Stimulated activated CD8-positive, alpha-beta memory T cell treated with anti-CD3 and anti-CD28 coated beads, Interleukin-4, amount 100 ng/mL, for 4 hours (primary cell): ENCODE measurements at places on chromosomes 1 and 21.

DNA sequence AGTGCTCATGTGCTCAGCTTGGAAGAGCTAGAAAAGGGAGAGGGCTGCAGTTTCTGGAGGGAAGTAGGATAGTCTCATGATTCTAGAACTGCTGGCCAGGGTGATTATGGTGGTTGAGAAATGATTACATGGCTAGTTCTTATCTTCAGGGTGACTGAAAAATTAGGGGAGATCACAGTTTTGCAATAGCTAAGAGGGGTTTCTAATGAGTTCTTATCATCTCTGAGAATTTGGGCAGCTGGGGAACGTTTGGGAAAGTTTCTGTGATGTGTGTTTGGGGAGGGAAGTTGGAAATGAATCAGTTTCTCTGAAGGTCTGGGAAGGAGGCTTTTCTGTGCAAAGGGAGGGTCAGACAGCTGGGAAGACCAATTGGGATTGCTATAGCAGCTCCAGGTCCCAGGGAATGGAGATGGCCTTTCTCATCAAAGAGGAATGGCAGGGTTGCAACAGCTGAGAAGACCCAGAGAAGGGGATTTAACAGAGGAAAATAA lies 7.6 kb upstream of the RHOU start:
- no peak for DNase-seq

GRCh38 chr1:203590603-203591002 lies 36.0 kb upstream of the ATP2B4 start:
- no peak for DNase-seq

- no peak for DNase-seq
Measured at GRCh38 chr1:77762072-77762476, 2.4 kb upstream of the USP33 start.

DNA sequence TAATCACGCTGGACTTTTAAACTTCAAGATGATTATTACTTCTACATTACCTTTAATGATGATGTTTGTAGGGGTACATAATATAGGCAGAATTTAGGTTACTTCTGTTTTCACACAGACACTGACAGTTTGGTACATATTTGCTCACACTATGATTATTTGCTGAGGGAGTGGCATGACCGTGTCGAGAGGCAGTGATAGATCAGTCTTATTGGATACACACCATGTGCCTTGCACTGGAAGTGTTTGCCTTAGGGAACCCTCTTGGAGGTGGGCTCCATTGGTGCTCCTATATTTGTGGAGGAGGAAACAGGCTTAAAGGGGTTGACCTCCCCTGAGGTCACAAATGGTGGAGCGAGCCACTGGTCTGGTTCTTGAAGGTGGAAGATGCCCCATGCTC lies 132.1 kb downstream of the PRDM2 start:
- DNase-seq: no peak

DNA sequence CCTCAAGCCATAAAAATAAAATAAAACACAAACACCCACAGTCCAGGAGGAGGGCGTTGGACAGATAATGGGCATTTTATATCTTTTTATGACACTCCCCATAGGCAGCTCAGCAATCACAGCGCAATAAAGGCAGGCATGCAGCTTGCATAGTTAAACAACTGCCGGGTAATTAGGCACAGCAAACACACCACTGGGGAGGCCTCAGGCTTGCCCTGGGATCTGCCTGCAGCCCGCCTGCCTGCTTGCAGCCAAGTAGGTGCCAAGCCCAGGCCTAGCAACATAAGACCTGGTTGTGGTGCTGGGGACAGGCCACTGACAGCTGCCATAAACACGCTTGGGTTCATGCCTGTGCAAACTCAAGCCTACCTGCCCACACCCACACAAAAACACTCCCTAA lies 54.2 kb downstream of the DMAP1 start:
- no peak for DNase-seq
